ENCODE measurements at places on chromosomes 6 and 20.

DNA sequence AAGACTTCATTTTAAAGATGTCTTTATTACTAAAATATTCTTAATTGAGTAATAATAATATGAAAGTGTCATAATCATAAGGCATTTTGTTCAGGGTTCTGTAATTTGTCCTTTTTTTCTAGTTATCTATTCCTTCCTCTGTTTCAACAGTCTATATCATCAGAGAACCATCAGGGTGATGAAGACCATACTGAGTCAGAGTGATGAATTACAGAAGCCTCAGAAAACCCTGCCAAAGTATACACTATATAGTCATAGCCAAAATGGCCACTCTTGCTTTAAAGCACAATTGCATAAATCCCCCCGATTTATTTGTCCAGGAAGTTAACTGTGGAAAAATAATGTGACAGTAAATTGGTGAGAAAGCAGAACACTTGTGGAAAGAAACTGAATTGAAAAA is 735.0 kb downstream of the EPHA7 start:
- DNase-seq = no peak

GRCh38 chr20:46739431-46740213 is 30.2 kb downstream of the SLC2A10 start:
- DNase-seq = no peak

DNA sequence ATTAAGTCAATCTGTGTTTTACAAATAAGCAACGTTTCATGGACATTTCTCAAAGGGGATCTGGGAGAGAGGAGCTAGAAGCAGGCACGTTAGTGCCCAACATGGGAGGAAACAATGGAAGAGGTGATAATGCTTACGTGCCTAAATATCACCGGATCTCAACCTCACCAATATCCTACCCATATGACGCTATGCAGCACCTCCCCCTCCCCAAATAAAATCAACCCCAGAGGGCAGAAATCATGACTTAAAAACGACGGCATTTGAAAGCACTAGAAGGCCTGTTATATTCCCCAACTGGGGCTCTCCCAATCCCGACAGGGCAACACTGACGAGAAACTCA is 425 bp downstream of the HBS1L start:
- no peak for DNase-seq

DNA sequence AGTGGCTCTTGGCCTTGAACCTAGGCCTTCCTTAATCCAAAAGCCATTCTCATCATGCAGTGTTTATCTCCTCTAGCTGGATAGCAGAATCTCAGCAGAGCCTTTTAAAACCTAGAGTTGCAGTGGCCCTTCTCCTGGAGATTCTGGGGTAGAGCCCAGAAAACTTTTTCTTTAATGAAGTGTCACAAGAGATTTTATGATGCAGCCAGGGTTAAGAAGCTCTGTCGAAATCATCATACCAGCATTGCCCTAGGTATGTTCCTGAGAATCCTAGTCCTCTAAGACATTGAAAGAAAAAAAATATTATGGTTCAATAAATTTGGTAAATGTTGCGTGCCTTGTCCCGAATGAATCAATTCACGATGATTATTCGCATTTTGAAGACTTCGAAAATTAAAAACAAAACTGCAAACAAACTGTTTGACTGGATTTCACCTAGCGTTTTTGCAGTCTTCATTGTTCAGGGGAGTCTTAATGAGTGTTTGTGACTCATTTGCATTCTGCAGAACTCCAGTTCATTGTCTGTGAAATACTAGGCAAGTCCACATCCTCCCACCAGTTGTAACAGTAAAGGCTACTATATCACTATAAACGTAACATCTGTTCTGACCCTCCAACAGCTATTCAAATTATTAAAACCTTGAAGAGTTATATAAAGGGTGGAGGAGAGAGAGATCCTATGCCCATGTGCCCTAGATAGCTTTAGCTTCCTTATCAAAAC is 198.6 kb downstream of the UST start:
- DNase-seq = no peak

DNA sequence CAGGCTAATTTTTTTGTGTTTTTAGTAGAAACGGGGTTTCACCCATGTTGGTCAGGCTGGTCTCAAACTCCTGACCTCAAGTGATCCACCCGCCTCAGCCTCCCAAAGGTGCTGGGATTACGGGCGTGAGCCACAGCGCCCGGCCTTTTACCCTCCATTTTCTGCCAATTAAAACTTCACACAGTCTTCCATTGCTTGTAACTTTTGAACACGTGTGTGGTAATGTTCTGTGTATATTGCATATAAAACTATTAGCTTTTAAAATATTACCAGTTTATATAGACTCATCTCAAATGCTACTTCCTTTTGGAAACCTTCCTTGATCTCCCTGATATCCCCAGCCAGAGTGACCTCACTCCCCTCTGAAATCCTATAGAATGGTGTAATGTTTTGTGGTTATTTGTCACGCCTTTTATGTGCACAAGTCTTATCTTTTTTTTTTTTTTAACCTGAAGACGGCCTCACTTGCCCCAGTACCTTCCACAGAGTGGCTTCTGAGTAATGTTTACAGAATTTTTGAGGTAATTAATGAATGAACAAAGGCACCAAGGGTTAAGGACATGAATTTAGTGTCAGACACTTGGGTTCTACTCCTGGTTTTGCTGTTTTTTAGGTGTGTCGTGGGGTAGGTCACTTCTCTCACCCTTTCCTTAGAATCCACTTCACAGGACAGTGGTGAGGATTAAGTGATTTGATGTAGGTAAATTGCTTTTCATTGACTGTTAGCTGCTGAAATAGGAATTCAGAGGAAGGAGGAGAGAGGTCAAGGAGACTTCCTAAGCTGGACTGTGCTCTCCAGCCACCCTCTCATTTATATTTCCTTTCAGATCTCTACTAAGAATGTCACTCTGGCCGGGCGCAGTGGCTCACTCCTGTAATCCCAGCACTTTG is 11.2 kb upstream of the MMP24 start:
- no peak for DNase-seq

DNA sequence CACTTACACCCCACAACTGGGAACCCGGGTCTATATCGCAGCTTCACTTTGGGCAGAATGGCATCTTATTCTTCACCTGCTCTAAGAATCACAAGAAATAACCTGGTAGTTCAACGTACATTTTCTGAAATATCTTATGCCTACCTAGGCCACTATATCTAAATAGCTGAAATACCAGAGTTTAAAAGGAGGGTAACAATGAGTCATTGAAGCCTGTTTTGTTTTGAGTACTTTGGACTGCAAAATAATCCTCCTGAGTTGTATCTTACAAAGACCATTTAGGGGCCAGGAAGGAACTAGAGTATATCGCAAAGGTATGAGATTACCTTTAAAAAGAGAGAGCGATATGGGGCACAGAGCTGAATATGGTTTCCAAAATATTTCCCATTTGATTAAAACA is 96.7 kb upstream of the NUP153 start:
- DNase-seq = no peak

GRCh38 chr6:40352527-40353170 is 234.5 kb downstream of the LRFN2 start:
- no peak for DNase-seq

GRCh38 chr6:163835439-163836171 is 421.1 kb downstream of the QKI start:
- DNase-seq = no peak

GRCh38 chr6:81376745-81377144 is 375.7 kb downstream of the TENT5A start:
- DNase-seq = no peak

DNA sequence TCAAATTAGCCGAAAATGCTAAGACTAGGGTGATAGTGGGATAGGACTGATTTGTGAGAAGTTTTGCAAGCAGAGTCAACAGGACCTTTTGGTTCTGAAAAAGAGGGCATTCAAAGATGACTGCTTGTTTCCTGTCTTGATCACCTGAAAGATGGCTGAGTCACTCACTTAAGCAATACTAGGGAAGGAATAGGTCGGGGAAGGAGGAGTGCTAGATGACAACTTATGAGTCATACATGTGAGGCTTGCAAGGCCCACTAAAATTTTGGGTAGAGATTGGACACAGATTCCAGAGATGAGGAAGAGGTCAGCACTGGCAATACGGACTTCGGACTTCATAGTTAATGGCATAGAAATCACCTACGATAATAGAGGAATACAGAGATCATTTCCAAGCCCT is 89.2 kb downstream of the FAM83B start:
- DNase-seq = no peak

- no peak for DNase-seq
Observed at GRCh38 chr6:44332585-44332984, 9.9 kb upstream of the SPATS1 start.

DNA sequence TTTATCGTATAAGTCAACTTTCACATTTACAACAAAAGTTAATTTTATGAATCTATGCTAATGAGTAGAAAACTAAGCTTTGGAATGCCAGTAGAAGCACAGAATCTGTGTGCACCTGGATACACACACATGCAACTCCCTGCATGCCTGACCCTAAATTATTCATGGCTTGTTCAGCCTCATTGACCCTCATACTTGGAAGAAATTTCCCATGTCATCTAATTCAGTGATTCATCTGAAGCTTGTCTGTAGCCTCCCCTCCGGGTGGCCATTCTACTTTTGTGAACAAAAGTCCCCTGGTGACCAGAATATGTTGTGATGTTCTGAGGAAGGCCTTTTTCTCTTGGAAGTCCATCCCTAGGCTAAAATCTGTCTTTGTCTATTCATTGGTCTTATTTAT is 1078.4 kb downstream of the KIF16B start:
- no peak for DNase-seq

DNA sequence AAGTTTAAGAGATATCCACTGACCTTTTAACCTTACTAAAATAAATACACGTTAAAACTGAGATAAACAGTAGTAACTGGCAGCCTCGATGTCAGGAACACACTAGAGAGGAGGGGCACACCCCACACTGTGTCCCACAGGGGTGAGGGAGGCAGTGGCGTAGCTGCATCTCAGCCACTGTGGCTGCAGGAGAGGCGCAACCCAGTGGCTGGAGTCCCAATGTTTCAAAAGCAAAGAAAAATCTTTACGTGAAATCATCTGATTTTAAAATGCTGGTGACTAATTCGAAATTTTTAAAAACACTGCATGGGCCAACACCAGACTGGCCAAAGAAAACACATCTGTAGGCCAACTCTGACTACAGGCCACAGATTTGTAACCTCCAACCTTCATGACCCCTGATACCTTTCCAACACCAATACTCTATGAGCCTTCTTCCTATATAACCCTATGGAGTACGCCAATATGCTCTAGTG is 54.7 kb downstream of the TRAM2 start:
- no peak for DNase-seq

- DNase-seq = no peak
Observed at GRCh38 chr6:117188627-117189201, 76.6 kb upstream of the VGLL2 start.

DNA sequence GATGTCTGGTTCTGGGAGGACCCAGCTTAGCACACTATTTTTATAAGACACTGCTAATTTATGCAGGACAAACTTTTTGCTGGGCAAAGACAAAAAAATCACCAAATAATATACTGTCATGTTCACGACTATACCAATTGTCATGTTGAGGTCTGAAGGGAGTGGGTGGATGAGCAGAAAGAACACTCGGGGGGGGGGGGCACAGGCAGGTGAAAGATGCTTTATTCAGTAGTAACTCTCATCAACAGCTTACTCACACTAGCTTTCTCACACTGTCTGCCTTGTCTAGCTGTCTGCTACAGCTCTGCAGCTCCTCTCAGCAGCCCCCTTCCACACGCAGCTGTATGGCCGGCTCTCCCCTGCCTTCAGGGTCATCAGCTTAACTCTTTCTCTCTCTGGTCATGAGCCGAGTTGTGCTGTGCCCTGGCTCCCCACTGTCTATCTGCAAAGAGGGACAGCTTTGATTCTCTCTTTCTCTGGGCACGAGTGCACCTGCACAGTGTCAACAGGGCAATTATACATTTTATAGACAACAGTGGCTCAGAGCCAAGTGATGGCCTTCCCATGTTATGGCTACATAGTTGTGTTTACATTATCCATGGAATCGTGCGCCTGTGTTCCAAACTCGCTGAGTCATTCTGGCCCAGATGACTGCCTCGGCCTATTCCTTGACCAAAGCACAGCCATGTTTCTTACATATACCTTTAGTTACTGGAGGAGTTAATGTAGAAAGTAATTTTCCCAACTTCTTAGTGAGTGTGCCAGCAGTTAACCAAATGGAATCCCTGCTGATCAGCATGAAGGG is 187.7 kb upstream of the PRSS16 start:
- no peak for DNase-seq

DNA sequence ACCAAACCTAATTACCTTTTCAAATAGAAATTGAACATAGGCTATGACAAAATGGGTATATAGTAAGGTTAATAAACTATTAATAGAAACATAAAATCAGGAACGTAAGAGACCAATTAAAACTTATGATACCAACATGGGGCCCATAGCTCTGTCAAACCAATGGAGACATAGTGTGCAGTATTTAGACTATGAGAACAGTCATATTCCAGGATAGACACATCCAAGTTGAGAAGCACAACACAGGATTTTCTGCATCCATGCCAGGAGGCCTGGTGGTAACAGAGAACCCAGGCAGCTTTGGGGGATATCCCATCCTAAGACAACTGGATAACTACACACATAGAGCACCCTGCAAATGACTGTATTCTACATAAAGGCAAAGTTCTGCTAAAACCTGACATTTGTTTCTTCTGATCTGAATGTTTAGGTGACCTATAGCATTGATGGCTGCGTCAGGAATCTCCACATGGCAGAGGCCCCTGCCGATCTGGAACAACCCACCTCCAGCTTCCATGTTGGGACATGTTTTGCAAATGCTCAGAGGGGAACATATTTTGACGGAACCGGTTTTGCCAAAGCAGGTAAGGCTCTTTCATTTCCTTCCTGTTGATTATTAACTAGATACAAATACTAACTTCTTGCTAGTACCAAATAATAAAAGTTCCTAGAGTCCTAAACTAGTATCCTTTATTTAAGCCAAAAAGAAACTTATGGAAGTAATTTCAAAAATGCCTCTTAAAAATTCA is 202.7 kb downstream of the ARHGAP18 start:
- no peak for DNase-seq

DNA sequence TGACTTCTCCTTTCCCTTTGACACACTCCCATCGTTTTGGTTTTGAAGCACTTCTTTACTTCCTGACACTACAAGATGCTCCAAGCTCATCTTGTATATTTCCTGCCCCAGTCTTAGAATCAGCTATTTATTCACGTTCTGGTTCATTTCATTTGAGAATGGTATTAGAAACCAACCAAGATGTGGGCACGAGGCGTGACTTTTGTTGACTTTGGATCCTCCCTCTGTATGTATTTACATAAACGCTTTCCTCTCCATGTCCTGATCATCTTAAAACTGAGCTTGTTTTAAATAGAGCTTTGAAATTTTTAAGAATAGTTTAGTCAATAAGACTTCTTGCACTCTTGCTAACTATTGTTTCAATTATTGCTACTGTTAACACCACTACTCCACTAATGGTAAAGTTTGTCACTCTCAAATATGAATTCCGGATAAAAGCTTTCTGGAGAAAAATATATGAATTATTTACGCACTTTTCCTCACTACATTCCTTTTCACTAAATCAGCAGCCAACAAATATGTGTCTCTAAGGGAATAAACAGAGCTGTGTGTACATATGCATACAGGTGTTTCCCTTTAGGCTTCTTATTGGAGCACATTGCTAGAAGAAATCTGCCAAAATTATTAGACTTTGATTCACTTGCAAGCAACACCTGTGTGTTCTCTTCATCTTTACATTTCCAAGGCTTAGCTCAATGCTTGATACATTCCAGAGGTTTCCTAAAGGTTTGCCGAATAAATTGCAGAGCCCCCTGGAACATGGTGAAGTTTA is 77.3 kb upstream of the TMEM244 start:
- no peak for DNase-seq

All from activated T-cell treated with anti-CD3 and anti-CD28 coated beads for 1 hour (primary cell).